ENCODE measurements at places on chromosomes 2 and 18.

DNA sequence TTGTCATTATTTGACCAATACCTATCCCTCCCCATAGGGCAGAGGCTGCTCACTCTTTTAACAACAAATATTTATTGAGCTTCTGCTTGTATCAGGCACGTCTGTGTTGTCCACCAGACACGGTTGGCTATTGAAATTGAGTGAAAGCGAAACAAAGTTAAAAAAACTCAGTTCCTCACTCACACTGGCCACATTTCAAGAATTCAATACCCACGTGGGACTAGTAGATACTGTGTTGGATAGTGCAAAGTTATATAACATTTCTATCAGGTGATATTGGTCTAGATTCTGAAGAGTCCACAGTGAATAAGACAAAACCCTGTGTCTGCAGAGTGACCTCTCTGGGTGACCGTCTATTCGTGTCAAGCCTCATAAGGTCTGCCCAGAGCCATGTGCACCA, 43.9 kb upstream of the GALR1 start:
- no peak for DNase-seq

- DNase-seq = no peak
Measured at GRCh38 chr18:63119647-63120046, 199.9 kb downstream of the BCL2 start.

DNA sequence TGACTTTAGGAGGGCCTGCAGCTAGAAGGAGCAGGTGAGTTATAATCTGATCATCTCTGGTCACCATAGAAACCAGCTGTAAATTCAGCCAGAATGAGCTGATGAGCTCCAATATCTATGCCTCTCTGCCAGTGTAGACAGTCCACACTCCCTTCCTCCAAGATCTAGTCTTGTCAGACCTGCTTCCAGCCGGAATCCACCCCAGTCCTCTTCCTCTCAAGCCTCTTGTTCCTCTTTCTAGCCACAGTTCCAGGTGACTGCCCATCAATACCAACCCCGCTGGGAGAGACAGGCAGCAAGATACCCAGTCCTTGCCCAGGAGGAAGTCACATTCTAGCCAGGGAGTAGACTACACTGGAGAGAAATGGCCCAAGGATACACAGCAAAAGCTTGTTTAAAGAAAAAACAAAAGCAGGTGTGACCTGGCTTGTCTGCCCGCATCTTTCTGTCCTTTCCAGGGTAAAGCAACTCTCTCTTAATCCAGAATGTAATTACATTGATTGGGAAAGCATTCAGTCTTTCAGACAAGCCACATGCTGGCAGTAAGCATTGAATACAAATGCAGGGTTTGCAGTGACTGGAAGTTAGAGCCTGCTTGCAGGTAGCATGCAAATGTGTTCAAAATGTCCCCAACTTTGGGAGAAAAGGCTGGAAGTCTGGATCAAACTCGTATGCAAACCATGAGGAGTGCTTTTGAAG, 9.0 kb upstream of the SLC35F6 start:
- no peak for DNase-seq

- DNase-seq = no peak
Measured at GRCh38 chr2:125092276-125093009, 1067.4 kb downstream of the CNTNAP5 start.

GRCh38 chr2:189657867-189658266, 3.4 kb upstream of the ASNSD1 start:
- no peak for DNase-seq

GRCh38 chr2:173764094-173764493, 201.1 kb downstream of the SP3 start:
- DNase-seq = no peak

DNA sequence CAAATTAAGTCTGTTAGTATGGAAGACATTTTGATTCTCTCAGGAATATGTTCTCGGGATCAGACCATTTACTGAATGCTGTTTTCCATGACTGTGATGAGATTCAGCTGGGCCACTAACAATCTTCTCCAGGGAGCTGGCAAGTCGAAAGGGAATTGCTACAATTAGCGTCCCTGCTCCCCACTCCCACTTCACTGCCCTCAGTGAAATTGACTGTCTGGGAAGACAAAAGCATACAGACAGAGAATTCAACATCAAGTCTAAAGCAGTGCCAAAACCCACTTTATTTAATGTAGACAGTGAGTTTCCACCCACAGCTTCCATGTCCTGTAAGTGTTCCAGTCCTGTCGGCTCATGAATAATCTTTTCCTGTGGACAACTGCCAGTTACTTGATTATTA, 34.0 kb upstream of the COL3A1 start:
- DNase-seq = no peak

DNA sequence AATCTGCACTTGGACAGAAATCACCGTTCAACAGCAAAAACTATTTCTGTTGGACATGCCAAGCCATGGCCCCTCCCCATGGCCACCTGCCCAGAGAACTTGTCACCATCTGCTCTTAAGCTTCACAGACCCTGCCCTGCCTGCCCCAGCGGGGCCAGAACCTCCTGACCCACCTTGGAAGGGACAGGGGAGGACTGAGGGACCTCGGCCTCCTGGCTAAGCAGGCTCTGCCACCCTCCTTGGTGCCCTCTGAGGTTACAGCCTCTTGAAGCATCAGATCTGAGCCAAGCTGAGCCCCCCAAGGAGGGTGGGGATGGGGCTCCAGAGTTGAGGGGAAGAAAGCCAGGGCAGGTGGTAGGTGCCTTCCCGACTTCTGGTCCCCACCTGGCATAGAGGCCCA, 6.5 kb downstream of the TEX261 start:
- no peak for DNase-seq

All from stimulated activated CD4-positive, alpha-beta T cell treated with anti-CD3 and anti-CD28 coated beads, TNF-alpha, amount 100 ng/mL, for 1 hour (primary cell).